Fibroblast of skin of left biceps (primary cell): ENCODE measurements at places on chromosomes 5 and 9.

DNA sequence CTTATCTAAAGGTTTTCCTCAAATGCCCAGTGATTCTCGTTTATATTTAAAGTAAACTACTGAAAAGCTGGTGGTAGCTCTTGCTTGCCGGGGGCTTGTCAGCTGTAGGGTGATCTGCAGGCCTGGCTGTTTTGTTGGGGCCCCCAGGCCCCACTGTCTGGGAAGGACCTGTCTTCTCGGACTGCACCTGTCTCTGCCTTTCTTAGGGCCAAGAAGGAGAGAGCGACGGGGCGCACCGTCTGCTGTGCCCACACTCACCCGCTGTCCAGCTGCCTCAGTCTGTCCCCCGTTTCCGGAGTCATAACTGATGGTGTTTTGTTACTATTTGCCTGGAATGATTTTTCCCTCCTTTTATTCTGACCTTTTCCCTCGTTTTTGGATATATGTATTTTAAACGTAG, 94.1 kb upstream of the CACNA1B start:
- no peak for DNase-seq

DNA sequence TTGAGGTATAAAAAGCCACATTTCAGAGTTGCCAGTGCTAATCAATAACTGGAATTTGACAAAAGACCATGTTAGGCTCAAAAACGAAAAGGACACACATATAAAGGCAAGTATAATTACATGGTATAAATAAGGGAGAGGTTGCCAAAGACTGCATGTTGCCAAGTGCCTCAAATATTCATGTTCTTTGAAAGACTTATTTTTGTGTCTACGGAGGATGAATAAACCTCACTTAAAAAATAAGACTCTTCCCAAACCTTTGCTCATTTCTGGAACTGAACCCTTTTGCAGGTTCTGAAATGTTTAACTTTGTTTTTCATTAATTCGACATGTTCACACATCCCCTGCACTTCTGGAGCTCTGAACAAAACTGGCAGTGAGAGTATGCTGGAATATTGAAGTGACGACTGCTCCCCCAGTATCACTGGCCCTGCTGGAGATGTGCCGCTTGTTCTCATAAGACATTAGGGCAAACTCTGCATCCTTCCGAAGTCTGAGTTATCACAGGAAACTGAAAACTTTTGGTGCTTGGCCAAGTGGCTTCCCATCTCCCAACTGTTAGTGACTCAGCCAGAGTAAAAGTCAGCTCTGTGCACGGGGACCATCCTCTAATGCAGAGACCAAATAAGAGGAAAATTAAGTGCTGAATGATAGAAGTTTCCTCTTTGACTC, 336.8 kb downstream of the GLIS3 start:
- DNase-seq = peak; percentile 65

- DNase-seq = no peak
Measured at GRCh38 chr9:105128908-105129600, 115.4 kb upstream of the SLC44A1 start.

- peak; percentile 43 for DNase-seq
Measured at GRCh38 chr5:8686707-8687106, 817.8 kb downstream of the MTRR start.

- DNase-seq = no peak
Measured at GRCh38 chr9:85401998-85402397, 339.8 kb downstream of the AGTPBP1 start.

- no peak for DNase-seq
Measured at GRCh38 chr9:26789959-26790358, 102.6 kb downstream of the CAAP1 start.

- DNase-seq = peak; percentile 42
Measured at GRCh38 chr5:53037141-53037859, 48.1 kb downstream of the ITGA2 start.

- DNase-seq = no peak
Measured at GRCh38 chr9:123327697-123328100, 28.3 kb upstream of the CRB2 start.

- DNase-seq = no peak
Measured at GRCh38 chr5:173815571-173815970, 72.6 kb upstream of the CPEB4 start.

- no peak for DNase-seq
Measured at GRCh38 chr5:108634617-108635288, 112.9 kb upstream of the FER start.

DNA sequence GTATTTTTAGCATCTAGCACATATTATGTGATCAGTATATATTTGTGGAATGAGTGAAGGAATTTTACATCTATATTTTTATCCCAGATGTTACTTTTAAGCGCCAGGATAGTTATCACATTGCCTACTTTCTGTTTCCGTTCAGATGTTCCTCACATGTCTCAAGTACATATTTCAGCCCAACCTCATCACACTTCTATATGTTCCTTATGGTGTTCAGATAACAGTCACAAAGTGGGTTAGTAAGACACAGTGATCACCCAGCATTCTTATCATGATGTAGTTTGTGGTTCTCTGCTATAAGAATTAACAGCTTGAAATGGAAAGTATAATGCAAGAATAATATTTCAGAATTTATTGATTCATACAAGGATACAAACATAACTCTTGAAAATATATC, 170.0 kb upstream of the RASA1 start:
- no peak for DNase-seq

GRCh38 chr5:79464695-79465332, 49.1 kb downstream of the HOMER1 start:
- DNase-seq = no peak

DNA sequence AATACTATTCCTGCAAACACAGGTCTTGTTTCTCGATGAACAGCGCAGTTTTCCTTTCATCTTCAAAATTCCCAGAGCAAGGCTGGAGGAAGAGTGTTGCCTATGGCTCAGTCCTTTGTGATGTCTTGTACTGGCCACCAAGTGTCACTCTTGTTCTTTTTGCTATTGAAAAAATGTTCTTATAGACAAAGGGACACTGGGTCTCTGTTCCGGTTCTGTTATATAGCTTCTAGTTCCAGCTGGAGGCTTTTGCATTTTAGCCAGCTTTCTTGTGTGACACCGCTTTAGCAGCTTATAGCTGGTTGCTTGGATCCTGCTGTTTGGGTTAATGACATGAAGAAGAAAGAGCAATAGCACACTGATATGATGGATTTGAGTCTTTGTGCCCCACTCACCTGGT, 343.7 kb upstream of the KCNN2 start:
- no peak for DNase-seq

- DNase-seq = no peak
Measured at GRCh38 chr9:23552876-23553601, 273.0 kb downstream of the ELAVL2 start.

DNA sequence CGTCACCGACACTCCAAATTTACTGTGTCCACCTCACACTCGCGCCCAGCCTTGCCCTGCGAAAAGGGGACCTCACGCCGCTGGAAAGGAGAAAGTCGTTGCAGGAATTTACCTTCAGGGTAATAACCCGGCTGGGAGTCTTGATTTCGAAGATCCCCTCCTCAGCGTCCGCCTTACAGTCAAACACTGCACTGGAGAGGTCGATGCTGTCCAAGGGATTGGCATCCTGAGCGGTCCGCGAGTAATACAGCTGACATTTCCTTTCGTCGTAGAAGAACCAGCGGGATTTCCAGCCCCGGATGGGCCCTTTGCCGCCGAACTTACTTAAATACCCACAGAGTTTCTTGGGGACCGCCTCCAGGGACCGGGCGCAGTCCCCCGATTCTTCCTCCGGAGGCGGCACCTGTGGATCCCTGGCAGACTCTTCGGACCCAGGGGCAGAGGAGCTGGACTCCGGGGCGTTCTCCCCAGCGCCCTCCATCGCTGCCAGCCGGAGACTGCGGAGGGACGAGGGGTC, 330 bp downstream of the TBC1D2 start:
- DNase-seq = no peak

DNA sequence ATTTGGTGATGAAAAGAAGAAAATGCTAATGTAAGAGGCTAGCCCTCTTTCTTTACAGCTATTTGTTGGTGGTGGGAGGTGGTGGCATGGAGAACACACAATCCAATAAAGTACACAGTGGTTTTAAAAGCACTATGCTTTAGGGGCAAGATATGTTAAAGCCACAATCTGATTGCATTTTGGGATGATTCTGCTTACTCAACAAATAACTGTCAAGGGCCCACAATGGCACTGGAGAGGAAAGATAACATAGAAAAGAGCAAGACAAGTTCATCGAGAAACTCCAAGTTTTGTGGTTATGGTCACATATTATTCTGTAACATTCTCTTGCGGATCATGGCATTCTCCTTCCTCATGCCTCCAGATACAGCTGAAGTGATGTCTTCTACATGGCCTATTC, 38.8 kb downstream of the OTP start:
- no peak for DNase-seq

DNA sequence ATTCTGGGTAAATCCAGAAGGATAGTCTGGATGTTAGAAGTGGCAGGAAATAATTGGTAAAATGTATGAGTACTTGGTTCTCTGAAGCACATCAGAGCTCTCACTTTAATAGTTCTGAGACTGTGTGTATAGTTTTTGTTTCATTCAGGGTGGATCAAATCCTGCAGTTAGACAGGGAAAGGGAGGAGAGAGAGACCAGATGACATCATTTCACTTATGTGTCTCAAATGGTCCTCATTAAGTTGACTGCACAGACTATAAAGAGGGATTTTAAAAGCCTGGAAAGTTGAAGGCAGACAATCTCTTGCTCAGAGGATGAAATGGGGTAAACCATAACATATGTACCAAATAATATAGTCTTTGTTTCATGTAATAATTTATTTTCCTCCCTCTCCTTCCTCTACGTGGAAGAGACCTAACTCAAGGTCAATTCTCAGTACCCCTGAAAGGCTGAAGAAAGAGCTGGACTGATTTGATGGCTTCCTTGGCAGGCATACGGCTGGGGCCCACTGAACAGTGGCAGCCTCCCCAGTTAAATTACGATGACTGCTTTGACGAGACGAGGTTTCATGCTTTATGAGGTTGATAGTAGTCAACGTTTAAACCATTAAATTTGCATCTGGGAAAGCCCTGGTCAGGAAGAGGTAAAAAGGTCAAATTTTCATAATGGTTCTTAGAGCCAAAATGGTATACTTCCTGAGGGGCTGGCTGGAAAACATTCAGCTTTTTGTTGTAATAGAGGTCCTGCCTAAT, 395.1 kb upstream of the RPS23 start:
- no peak for DNase-seq

DNA sequence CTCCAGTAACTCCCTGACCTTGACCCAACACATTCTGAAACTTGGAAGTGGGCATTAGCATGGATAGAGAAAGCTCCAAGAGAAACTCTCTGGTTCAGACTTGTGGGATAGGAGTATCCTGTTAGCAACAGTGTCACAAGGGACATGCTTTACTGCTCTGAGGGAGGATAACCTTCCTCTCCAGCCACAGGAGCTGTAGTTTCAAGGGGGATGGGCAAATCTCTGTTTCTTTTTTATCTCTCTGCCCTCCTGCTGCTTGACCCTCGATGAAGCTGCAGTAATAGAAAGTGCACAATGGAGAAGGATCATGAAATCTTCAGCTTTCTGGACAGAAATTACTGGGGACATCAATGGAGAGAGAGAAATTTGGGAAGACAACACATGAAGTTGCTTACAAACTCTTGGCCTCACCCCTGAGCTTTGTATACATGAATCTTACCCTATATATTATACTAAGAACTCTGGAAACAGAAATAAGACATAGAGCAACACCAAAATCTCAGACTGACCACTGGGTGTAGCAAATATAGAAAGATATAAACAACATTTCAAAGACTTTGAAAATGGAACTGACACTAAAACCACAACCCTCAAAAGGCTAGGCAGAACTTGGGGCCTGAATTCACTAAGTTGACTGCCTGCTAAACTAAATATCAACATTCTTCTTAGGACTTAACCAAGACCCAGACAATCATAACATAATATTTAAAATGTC, 471.0 kb upstream of the MEF2C start:
- no peak for DNase-seq

DNA sequence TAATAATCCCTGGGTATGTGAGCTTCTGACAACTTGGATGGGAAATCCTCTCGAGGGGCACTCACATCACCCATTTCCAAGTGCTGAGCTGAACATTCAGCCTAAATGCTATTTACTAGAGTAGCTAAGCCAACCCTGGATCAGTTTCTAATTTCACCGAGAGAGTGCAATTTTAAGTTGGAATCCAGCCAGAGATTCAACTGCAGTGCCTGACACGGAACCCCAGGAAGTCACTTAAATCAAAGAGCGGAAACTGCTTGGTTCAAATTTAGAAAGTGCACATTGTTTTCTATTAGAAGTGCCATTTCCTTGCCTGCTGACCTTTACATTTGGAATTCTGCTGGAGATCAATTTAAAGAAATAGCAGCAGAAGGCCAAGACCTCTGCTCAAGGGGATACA, 8.8 kb downstream of the SPRY4 start:
- no peak for DNase-seq

DNA sequence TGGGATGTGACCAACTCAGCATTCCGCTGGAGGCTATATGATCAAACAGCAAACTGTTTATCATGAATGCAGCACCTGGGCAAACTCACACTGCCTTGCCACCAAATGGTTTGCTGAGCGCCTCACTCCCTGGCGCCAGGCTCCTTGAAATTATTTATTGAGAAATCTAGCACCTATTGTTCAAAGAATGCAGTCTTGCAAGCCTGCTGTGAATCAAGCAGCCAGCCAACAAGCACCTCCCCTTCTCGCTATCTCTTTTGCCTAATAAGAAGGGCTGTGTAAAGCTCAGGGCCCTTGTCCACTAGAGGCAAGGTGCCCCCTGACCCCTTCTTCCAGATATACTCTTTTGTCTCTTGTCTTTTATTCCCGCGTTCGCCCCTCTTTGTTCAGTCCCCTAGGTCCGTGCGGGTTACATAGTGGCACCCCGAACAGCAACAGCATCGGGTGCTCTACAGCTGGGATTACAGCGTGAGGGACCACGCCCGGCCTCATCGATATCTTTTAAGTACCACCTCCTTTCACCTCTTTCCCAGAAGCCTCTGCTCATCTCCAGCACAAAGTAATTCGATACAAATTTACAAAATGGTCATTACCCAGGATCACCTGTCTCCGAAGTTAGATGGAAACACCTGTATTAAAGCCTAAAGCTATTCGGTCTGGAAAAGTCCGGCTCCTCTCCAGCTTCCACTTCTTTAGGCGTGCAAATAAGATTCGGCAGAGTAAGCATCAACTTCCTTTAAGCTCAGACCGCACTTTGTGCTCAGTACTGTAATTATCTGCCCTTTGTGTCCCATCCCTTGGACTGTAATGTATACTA, 896 bp downstream of the RIGI start:
- no peak for DNase-seq

GRCh38 chr5:93497096-93497495, 83.9 kb downstream of the NR2F1-AS1 start:
- no peak for DNase-seq

- no peak for DNase-seq
Measured at GRCh38 chr5:6302684-6303083, 75.7 kb downstream of the MED10 start.

- no peak for DNase-seq
Measured at GRCh38 chr9:88559661-88560060, 24.7 kb downstream of the NXNL2 start.

GRCh38 chr9:88828018-88828417, 163.2 kb upstream of the S1PR3 start:
- DNase-seq = no peak

- no peak for DNase-seq
Measured at GRCh38 chr9:20407013-20407412, 215.3 kb downstream of the MLLT3 start.

GRCh38 chr5:92459654-92460053, 1076.5 kb upstream of the ARRDC3 start:
- no peak for DNase-seq
